ENCODE measurements at places on chromosomes 11 and 22.

- DNase-seq, result no peak
These were observed 113.9 kb downstream of the CCDC81 start for GRCh38 chr11:86488553-86488952.

GRCh38 chr22:37425800-37426705, 1.2 kb downstream of the ELFN2 start:
- DNase-seq, result no peak

DNA sequence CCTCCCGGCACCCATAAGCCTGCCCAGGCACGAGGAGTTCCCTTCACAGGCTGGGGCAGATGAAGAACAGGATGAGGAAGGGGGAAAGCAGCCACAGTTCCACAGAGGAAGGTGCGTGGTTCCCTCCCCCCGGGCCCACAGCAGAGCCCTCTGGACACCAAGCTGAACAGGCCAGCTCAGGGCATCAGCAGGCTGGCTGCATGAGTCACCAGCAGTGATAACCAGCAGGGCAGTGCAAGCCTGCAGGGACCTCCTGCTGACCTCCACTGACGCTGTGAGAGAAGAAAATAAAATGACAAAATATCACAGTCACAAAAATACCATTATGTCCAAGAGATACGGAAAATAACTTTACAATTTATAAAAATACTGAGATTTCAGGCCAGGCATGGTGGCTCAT, 11.5 kb downstream of the RTL6 start:
- DNase-seq, result no peak

- DNase-seq, result no peak
These were observed 14.5 kb upstream of the PHLDA2 start for GRCh38 chr11:2943711-2944118.

DNA sequence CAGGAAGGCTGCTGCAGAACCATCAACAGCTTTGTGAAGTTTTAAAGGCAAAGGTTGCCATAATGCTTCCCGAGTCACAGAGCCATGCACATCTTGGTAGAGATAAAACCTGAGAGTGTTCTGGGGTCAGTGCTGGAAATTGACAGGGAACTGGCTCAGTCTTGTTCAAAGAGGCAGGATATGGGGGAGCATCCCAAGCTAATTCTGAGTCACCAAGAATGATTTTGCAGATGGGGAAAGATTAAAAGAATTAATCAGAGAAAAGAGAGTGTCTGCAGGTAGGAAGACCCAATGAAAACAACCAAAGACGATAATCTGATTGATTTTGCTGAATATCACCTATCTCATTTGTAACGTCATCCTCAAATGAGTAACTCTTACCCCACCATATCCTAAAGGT, 99.9 kb upstream of the CD44 start:
- DNase-seq, result no peak

DNA sequence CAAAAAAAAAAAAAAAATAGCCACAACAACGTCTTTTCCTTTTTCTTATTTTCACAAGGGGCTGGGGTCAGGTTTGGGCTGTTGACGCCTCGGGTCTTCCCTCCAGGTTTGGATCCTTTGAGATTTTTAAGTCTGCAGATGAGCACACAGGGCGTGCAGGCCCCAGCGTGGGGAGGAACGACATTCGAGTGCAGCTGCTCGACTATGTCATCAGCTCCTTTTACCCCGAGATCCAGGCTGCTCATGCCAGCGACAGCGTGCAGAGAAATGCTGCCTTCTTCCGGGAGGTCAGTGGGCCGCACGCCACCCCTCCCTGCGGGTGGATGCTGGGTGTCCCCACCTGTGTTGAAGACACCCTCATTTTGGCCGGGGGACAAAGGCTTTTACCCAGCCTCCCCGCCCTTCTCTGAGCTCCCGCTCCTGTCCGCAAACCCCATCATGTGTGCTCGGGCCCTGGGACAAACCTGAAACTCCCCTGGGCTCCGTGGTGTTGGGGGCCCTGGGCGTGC, 7.7 kb downstream of the SELENOO start:
- DNase-seq, result no peak

DNA sequence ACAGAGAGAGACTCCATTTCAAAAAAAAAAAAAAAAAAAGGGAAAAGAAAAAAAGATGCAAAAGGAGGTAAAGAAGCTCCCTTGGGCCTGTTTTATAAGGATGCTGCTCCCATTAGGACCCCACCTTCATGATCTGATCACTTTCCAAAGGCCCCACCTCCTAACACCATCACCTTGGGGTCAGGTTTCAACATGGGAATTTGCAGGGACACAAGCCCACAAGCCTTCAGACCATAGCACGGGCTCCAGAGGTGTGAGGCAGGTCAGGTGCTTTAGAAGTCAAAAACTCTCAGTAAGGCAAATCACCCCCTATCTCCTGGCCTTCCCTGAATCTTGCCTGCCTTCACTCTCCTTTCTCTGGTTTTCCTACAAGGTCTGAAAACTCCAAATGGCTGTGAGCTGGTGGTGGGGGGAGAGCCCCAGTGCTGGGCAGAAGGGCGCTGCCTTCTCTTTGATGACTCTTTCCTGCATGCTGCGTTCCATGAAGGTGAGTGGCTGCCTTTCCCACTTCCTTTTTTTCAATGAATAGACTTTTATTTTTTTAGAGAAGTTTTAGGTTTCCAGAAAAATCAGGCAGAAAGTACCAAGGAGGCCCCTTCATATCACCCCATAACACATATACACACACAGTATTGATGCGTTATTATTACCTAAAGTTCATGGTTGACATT, 13.2 kb downstream of the ASPHD2 start:
- DNase-seq, result no peak

Measured in NK-92 treated with Interleukin-12 subunit alpha and Interleukin-12 subunit beta, amount 100 ng/mL, for 24 hours (cell line).